ENCODE measurements at places on chromosomes 5 and 9.
A peak's percentile ranks its signal among the peaks of the same experiment; 100 is the strongest.

GRCh38 chr9:33081128-33081851 lies 4.8 kb upstream of the SMU1 start:
- H3K4me1 ChIP-seq: peaks cover 15% of the 10 kb centered on the region
- no peak overlapping the region for H3K27ac ChIP-seq
- DNase-seq: no peak
- H3K27me3 ChIP-seq: no peaks in the 10 kb centered on the region

- no peak for DNase-seq
- no peaks in the 10 kb centered on the region for H3K27me3 ChIP-seq
- no peak overlapping the region for H3K4me3 ChIP-seq
- peaks cover 25% of the 10 kb centered on the region for H3K36me3 ChIP-seq
These were observed 367 bp downstream of the PCDHB4 start for GRCh38 chr5:141121985-141122384.

DNA sequence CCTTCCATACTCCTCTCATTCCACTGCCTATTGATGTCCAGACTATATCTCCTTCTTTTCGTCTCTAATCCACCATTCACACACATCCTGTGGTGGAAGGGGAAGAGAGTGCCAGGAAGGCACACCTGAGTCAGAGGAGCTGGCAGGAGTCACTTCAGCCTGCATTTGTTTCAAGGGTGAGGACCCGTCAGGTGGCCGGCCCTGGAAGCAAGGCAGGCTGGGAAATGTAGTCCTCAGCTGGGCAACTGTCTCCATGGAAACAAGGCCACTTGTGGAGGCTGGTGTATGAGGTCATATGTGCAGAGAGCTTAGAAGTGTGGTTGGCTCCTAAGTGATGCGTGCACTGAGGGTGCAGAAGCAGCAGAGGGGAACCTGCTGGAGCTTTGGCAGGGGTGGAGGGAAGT lies 278.4 kb downstream of the NSG2 start:
- H3K27me3 ChIP-seq: peaks cover 34% of the 10 kb centered on the region
- no peak overlapping the region for H3K27ac ChIP-seq
- DNase-seq: no peak
- peaks cover 3% of the 10 kb centered on the region for H3K36me3 ChIP-seq

- peaks cover 36% of the 10 kb centered on the region for H3K4me1 ChIP-seq
- H3K27me3 ChIP-seq: no peaks in the 10 kb centered on the region
- H3K27ac ChIP-seq: peak overlapping the region; percentile 77
- peak overlapping the region; percentile 86 for H3K4me3 ChIP-seq
These were observed 475 bp downstream of the WDR5 start for GRCh38 chr9:134136118-134136995.

DNA sequence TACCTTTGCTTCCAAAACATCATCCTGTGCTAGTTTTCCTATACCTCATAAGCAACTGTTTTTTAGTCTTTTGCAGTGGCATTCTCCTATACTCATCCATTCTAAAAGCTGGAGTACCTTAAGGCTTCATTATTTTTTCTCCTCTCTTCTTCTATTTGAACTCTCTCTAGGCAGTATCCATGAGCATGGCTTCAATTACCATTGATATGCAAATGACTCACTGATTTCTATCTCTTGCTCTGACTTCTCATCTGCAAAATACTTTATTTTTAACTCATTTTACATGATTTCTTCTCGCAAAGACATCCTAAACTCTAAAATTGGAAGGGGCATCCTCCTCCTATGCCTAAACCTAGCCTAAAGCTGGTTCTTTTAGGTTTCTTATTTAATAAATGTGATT lies 365.1 kb upstream of the NUDT12 start:
- peaks cover 11% of the 10 kb centered on the region for H3K4me1 ChIP-seq
- no peaks in the 10 kb centered on the region for H3K27me3 ChIP-seq
- no peak overlapping the region for H3K4me3 ChIP-seq
- no peaks in the 10 kb centered on the region for H3K36me3 ChIP-seq

- no peaks in the 10 kb centered on the region for H3K36me3 ChIP-seq
- no peak for DNase-seq
- no peak overlapping the region for H3K4me3 ChIP-seq
These were observed 1072.6 kb upstream of the NUDT12 start for GRCh38 chr5:104635227-104635626.

GRCh38 chr5:109644829-109645228 lies 44.9 kb upstream of the MAN2A1 start:
- no peak overlapping the region for H3K4me3 ChIP-seq
- DNase-seq: no peak
- no peaks in the 10 kb centered on the region for H3K27me3 ChIP-seq
- H3K4me1 ChIP-seq: peaks cover 14% of the 10 kb centered on the region
- no peak overlapping the region for H3K27ac ChIP-seq

DNA sequence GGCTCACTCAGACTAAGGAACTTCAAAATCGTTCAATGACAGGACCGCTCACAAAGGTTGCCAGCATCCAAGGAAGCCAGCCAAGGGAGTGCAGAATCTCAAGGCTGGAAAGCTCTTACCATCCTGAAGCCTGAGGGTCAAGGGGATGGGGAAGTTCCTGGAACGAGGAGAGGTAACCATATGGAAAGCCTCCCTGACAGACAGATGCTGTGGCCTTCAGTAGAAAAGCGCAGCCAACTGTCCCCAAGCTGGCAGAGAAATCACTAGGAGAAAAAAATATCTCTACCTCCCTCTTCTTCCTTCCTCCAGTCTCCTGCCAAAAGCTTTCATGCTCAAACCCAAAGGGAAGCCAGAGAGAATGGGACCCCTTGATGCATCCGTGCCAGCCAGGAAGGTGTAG lies 90.5 kb upstream of the RANBP3L start:
- H3K27ac ChIP-seq: no peak overlapping the region
- H3K27me3 ChIP-seq: no peaks in the 10 kb centered on the region
- DNase-seq: no peak
- H3K4me3 ChIP-seq: no peak overlapping the region

GRCh38 chr5:135239453-135240282 lies 159.4 kb downstream of the MACROH2A1 start:
- peaks cover 4% of the 10 kb centered on the region for H3K27me3 ChIP-seq
- no peaks in the 10 kb centered on the region for H3K36me3 ChIP-seq
- H3K4me3 ChIP-seq: no peak overlapping the region
- H3K27ac ChIP-seq: no peak overlapping the region
- peaks cover 25% of the 10 kb centered on the region for H3K4me1 ChIP-seq

DNA sequence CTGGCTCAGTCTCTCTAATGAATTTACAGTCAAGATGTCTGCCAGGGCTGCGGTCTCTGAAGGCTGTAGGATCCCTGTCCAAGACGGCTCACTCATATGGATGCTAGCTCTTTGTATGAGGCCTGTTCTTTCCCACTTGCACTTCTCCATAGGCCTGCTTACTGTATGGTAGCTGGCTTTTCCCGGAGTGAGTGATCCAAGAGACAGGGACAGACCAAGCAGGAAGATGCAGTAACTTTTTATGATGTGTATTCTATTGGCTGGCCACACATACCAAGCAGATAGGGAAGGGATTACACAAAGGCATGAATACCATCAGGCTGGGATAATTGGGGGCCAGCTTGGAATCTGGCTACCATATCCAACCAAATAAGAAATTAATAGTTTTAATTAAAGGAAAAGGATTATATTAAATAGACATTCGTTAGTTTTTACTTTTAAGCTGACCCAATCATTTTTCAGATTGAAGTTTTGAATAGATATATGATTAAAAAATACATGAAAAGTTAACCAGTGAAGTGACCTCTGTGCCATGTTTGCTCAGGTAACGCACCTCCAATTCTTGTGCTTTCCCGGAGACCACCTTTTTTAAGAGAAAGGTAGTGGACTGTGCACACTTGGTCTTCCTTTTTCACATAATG lies 20.6 kb downstream of the NSD1 start:
- peaks cover 8% of the 10 kb centered on the region for H3K4me1 ChIP-seq
- no peaks in the 10 kb centered on the region for H3K27me3 ChIP-seq
- H3K27ac ChIP-seq: peak overlapping the region; percentile 51
- no peak for DNase-seq

- H3K36me3 ChIP-seq: peaks cover 11% of the 10 kb centered on the region
- peaks cover 13% of the 10 kb centered on the region for H3K4me1 ChIP-seq
- no peak for DNase-seq
- H3K4me3 ChIP-seq: no peak overlapping the region
These were observed 47.0 kb downstream of the CCDC125 start for GRCh38 chr5:69285448-69286116.

DNA sequence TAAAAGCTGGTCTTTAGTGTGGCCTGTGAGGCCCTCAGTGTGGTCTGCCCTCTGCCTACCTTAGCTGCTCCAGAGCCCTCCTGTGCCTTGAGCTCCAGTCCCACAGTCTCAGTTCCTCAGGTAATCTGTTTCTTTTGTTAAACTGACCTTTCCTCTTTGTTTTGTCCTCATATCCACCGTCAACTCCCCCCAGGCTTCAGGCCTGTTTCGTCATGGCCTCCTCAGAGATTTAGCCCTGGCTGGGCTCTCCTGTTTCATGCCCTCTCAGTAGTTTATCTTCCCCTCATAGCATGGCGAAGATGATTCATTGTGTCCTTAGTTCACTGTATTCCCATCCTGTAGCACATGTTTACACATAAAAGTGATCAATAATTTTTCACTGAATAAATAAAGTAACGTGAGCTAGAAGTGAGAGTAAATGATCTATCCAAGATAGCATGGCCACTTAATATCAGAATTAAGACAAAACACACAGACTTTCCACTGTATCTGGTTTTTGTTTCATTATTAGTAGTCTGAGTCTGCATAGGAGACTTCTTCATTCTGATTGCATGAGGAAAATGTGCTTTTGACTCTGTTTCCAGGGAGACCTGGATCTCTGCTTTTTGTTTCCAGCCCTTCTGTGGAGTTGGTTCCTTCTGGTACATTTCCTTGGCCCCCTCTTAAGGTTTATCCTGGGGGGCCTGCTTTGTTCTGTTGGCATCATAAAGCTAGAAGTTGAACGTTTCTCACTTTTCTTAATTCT lies 70.5 kb downstream of the SNX24 start:
- no peaks in the 10 kb centered on the region for H3K27me3 ChIP-seq
- no peaks in the 10 kb centered on the region for H3K36me3 ChIP-seq
- no peak for DNase-seq

DNA sequence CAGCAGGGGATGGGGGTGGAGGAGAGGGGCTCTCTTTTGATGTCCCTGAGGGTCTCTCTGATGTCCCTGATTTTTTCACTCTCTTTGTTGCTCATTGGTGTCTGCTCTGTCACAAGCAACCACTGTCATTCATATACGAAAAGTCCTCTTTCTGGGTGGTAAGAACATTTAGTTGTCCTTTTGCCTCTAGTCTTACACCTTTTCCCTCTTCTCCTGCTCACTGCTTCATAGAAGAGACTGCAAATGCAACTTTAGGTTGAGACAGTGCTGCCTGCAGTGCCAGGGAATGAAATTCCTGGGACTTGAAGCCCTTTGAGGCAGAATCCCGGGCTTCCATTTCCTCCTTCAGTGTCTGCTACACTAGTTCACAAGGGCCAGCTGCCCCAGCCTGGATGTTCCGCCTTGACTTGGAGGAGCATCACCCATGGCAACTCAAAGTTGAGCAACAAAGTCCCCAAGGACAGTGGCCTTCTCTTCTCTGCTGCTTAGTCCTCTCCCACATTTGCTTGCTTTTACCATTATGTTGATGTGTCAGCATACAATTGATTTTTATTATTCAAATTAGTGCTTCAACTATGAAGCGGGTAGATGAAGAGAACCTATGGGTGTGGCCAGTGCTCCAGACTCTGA lies 94.7 kb upstream of the RUSC2 start:
- H3K27ac ChIP-seq: no peak overlapping the region
- no peak for DNase-seq
- H3K27me3 ChIP-seq: no peaks in the 10 kb centered on the region
- H3K4me3 ChIP-seq: no peak overlapping the region
- H3K4me1 ChIP-seq: no peaks in the 10 kb centered on the region

DNA sequence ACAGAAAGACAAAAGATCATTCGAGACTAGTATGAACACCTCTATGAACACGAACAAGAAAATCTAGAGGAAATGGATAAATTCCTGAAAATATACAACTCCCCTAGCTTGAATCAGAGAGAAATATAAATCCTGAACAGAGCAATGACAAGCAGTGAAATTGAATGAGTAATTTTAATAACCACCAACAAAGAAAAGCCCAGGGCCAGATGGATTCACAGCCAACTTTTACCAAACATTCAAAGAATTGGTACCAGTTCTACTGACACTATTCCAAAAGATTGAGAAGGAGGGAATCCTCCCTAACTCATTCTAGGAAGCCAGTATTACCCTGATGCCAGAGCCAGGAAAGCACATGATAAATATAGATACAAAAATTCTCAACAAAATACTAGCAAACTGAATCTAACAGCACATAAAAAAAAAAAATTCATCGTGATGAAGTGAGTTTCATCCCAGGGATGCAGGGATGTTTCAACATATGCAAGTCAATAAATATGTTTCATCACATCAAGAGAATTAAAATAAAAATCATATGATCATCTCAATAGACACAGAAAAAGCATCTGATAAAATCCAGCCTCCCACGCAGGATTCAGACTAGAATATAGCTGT lies 25.2 kb upstream of the PTGER4 start:
- no peaks in the 10 kb centered on the region for H3K4me1 ChIP-seq
- no peak for DNase-seq
- no peak overlapping the region for H3K27ac ChIP-seq
- peaks cover 6% of the 10 kb centered on the region for H3K27me3 ChIP-seq

GRCh38 chr5:95959888-95960666 lies 1.6 kb downstream of the ELL2 start:
- peak overlapping the region; percentile 87 for H3K27ac ChIP-seq
- H3K4me3 ChIP-seq: peak overlapping the region; percentile 84
- H3K4me1 ChIP-seq: peaks cover 60% of the 10 kb centered on the region
- no peaks in the 10 kb centered on the region for H3K36me3 ChIP-seq
- no peaks in the 10 kb centered on the region for H3K27me3 ChIP-seq
- no peak for DNase-seq

DNA sequence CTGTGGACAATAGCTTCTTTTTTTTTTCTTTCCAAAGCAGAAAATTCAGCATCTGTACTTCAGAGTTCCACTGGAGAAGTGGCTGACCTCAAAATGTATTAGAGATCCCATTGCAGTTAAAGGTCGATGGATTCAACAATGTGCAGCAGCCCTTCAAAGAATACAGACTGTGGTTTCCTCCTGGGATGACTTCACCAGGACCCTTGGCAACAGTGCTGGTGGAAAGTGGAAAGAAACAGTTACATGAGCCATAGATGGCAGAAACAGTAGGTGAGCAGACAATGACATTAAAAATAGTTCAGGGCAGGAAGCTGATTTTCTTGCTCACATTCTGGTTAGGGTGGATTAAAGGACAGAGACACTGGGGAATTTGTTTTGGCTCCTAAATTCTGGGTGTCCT lies 62.4 kb downstream of the SLC28A3 start:
- H3K4me1 ChIP-seq: peaks cover 13% of the 10 kb centered on the region
- H3K4me3 ChIP-seq: no peak overlapping the region
- H3K36me3 ChIP-seq: no peaks in the 10 kb centered on the region
- H3K27ac ChIP-seq: no peak overlapping the region
- no peak for DNase-seq
- no peaks in the 10 kb centered on the region for H3K27me3 ChIP-seq

- no peaks in the 10 kb centered on the region for H3K27me3 ChIP-seq
- DNase-seq: no peak
- peaks cover 11% of the 10 kb centered on the region for H3K36me3 ChIP-seq
- H3K27ac ChIP-seq: no peak overlapping the region
These were observed 166.1 kb downstream of the RNF180 start for GRCh38 chr5:64331597-64332277.

GRCh38 chr5:65125591-65126541 lies 355.9 kb downstream of the ADAMTS6 start:
- no peaks in the 10 kb centered on the region for H3K36me3 ChIP-seq
- peak overlapping the region; percentile 91 for H3K27ac ChIP-seq
- no peak overlapping the region for H3K4me3 ChIP-seq
- DNase-seq: no peak

- no peak for DNase-seq
- H3K4me3 ChIP-seq: peak overlapping the region; percentile 63
These were observed 68.5 kb downstream of the SLC28A3 start for GRCh38 chr9:84271921-84272556.

GRCh38 chr5:9340085-9340484 lies 205.8 kb downstream of the SEMA5A start:
- no peak overlapping the region for H3K27ac ChIP-seq
- H3K36me3 ChIP-seq: peaks cover 9% of the 10 kb centered on the region
- H3K27me3 ChIP-seq: no peaks in the 10 kb centered on the region
- H3K4me1 ChIP-seq: peaks cover 82% of the 10 kb centered on the region
